ENCODE measurements at places on chromosomes 6 and 20.

- no peak for DNase-seq
These were observed 41.4 kb upstream of the CDH22 start for GRCh38 chr20:46349742-46350056.

- no peak for DNase-seq
These were observed 453.3 kb downstream of the RFPL4B start for GRCh38 chr6:112800439-112800838.

DNA sequence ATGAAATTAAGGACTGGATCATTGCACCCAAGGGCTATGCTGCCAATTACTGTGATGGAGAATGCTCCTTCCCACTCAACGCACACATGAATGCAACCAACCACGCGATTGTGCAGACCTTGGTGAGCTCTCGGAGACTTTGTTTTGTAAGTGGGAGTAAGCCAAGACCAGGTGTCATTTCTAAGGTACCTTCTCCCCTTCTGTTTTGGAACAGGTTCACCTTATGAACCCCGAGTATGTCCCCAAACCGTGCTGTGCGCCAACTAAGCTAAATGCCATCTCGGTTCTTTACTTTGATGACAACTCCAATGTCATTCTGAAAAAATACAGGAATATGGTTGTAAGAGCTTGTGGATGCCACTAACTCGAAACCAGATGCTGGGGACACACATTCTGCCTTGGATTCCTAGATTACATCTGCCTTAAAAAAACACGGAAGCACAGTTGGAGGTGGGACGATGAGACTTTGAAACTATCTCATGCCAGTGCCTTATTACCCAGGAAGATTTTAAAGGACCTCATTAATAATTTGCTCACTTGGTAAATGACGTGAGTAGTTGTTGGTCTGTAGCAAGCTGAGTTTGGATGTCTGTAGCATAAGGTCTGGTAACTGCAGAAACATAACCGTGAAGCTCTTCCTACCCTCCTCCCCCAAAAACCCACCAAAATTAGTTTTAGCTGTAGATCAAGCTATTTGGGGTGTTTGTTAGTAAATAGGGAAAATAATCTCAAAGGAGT is 30.4 kb downstream of the TXNDC5 start:
- no peak for DNase-seq

GRCh38 chr6:104182811-104183210 is 676.9 kb downstream of the HACE1 start:
- DNase-seq = no peak

DNA sequence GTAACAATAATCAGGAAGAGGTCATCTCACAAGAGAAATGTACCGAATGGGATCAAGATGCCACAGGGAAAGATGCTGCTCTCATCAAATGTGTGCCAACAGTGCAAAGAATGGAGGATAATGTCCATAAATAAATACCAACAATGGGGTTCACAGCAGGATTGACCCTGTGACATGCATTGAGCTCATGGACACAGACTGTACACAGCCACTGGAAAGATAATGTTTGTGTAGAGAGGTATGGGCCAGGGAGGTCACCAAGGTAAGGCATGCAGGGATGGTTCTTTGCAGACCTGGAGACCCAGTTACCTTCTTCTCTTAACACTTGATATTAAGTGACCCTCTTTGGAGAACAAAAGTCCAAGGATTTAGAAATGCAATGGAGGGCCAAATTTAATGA is 1.5 kb downstream of the AGPAT1 start:
- no peak for DNase-seq

- DNase-seq = no peak
These were observed 96.4 kb upstream of the RNF24 start for GRCh38 chr20:4111440-4112411.

DNA sequence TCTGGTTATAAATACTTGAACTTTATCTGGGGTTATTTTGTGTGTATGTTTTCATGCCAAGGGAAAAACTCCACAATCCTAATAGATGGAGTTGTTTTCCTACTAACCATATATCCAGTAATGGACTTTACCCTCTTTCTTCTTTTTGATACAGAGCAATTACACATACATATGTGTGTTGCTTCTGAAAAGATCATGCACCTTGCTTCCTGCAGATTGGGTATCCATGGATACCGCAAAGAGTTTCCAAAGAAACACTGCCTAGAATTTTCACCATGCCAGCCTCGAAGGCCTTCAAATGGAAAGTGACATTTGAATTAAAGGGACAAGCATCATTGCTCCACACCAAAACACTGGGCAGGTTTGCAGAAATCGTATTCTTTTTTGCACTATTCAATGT is 26.8 kb downstream of the HDDC2 start:
- no peak for DNase-seq

GRCh38 chr20:10659651-10660601 is 13.9 kb downstream of the JAG1 start:
- no peak for DNase-seq

- no peak for DNase-seq
These were observed 92.6 kb upstream of the RIPOR2 start for GRCh38 chr6:25028328-25028727.

DNA sequence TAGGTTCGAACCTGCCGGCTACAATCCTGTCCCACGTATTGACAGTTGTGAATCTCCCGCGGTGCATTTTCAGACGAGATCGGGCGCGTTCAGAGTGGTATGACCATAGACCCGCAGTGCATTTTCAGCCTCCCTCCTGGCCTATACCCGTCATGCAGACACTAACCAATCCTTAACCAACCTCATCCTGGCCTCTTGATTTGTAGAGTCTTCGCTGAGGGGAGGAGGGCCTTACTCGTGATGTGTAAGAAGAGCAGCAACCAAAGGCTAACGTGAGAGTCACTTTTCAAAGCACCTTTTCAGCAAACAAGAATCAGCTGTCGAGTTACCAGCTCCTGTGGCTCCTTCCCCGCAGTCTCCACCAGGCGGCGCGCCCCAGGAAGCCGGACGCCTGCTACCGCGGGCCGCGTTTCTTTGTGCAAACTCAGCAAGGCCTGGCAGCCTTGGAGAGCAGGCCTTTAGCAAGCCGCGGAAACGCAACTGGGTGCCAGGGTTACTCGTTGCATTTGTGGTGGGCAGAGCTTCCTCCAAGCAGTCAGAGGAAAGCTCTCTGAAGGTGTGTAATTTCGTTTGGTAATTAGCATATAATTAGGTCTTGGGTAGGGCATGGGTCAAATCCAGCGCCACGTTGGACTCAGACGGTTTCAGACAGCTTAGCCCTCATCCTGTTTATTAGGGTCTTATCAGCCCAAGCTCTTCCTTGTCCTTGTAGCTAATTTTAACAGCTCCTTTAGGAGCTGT is 139.8 kb downstream of the OR2B2 start:
- peak; percentile 67 for DNase-seq

DNA sequence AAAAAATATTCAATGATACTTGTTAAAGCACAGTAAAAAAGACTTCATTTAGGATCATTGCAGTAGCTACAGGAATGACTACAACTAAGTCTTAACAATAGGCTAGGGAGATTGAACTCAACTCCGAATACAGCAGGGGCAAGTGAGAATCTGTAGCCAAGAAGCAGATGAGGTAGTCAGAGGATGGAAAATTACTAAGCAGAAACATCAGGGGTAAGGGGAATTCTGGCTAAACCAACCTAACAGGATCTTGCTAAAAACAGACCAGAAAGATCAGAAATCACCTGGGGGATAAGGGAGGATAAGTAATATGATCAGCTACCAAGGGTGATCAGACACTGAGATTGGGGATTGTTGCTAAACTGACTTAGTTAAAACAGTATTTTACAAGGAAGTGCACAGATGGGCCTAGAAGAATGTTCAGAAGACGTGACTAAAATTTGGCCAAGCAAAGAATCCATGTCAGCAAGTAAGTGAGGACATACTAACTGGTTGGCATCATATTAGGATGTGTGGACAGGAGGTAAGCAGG is 217.5 kb downstream of the TENT5A start:
- DNase-seq = no peak

DNA sequence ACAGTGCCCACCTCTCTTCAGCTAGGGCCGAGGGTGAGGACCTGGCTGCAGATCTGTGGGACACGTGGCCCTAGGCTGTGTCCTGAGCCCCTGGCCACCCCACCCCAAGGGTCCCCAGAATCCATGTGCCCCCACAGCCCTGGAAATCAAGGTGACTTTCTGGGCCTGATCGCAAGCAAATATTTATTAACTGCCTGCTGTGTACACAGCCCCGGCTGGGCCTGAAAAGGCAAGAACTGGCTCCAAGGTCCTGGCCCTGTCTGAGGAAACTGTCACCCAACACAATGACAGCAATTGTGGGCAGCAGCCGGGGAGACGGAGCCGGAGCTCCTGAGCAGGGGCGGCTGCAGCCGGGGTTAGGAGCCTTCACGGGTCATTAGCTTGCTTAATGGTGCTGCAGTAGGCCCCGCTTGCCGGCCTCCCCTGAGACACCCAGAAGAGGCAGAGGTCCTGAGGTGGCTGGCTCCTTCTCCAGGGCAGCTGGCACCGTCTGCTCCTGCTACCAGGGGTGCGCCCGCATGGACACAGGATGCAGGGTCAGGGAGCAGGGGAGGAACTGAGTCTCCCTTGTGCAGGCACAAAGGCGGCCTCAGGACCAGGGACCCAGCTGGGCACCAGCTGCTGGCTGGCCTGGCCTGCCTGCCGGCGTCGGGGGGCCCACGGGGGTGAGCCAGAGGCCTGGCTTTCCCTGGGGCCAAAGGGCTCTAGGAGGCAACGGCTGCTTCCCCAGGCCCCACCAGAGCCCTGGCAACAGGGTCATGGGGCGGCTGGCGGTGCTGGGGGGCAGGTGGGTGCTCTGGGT is 24.1 kb downstream of the NPEPL1 start:
- no peak for DNase-seq

GRCh38 chr6:67112120-67112519 is 1405.1 kb upstream of the EYS start:
- DNase-seq = no peak

DNA sequence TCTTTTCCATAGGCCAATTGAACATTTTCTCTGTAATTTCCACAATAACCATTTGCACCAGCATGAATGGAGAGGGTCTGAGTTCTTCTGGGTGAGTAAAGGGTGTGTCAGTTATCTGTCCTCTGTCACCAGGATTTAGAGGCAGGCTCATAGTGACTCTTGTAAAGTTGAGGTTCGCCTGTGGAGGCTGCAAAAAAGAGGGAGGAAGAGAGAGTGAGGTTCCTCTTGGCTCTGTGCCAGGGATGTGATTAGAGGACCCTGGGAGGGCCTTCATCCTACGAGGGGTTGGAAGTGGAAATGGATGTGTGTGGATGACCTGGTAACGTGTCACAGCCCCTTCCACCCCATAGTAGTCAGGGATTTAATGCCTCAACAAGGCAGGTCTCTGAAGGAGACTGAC is 242.0 kb downstream of the ESR1 start:
- DNase-seq = no peak

- DNase-seq = no peak
These were observed 530.4 kb upstream of the BTBD3 start for GRCh38 chr20:11387189-11387754.

GRCh38 chr6:142940487-142940886 is 4.5 kb downstream of the HIVEP2 start:
- DNase-seq = no peak

DNA sequence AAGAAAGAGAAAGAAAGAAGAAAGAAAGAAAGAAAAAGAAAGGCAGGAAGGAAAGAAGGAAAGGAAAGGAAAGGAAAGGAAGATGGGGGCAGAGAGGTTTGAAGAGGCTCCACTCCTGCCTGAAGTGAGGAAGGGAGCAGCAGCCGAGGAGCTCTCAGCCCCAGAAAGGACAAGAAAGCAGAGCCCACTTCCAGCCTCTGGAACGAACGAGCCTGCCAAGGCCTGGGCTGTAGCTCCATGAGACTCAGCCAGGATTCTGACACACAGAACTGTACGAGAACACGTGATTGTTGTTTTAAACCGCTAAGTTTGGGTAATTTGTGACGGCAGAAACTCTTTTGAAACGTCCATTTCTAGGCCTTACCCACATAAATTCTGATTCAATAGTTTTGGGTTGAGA is 69.5 kb downstream of the TTLL2 start:
- no peak for DNase-seq

DNA sequence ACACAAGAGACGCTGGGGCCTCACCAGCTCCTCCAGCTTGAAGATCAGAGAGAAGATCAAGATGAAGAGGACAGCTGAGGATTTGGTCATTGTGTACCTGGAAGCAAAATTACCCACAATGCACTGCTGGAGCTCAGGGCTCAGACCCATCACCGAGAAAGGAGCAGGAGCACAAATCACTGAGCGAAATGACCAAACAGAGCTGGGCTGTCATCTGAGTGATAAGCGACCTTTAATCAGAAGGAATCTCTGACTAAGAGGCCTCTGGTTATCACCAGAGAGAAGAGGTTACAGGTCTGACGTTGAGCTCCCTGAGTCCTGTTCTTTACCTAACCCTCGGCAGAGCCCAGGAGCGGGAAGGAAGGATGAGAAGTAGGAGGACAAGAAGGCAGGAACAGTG is 47.5 kb upstream of the CDH22 start:
- no peak for DNase-seq

- no peak for DNase-seq
These were observed 6.7 kb upstream of the ATRN start for GRCh38 chr20:3464166-3464565.

- no peak for DNase-seq
These were observed 1.8 kb downstream of the ADAM33 start for GRCh38 chr20:3679749-3680700.

DNA sequence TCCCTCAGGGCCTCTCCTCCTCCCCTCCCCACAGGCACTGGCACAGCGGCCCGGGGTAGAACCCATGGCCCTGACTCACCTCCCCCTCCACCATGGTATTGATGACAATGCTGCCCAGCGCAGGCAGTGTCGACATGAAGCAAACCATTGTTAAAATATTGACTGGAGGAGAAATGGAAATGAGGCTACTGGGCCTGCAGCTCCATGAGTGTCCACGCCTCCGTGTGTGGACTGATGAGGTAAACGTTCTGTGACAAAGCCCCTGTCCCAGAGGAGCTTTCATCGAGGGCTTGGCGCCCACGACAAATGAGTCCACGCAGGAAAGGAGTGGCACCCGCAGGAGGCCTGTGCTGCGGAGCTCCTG is 402.7 kb downstream of the TAF4 start:
- no peak for DNase-seq

DNA sequence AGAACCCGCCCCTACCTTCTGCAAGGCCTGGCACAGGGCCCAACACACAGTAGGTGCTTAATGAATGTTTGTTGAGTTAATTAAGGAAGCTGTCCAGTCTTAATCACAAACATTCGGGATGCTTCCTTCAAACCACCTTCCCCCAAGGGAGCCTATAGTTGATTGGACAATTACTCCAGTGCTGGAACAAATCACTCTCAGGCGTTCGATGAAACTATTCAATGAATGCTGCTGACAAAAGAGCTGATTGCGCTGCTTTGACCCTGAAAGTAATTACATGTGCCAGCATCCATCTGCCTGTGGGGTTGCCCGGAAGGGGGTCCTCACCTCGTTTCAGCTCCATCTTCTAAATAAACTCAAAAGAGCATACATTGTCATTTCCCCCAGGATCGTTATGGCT is 112.0 kb upstream of the SRSF6 start:
- DNase-seq = no peak

- DNase-seq = no peak
These were observed 31.9 kb downstream of the PLCG1 start for GRCh38 chr20:41169162-41169690.

GRCh38 chr20:56411759-56412472 is at the start of gene CASS4:
Gene CASS4, plus strand, starts transcription at chr20:56412260. Its CDS starts 199 bp downstream, at chr20:56412459.
- no peak for DNase-seq
